WTC11 (cell line): ENCODE measurements at places on chromosomes 6 and 20.

DNA sequence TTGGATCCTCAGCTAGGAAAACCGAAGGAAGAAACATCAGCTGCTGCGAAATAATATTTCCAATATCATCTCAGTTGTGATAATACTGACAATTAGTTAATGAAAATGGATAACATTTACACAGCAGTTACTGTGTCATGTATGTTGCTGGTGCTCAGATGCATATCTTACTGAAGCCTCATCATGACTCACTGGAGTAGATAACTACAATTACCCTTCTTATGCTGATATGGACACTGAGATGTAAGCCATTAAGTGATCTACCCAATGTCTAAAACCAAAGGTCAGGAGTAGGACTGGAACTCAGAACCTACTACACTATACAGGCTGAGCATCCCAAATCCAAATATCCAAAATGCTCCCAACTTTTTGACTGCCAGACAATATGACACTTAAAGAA is 54.7 kb upstream of the LYRM2 start:
- H3K27me3 ChIP-seq, result no peaks in the 10 kb centered on the region
- peaks cover 61% of the 10 kb centered on the region for H3K4me1 ChIP-seq
- H3K27ac ChIP-seq, result peak overlapping the region; percentile 91
- peaks cover 84% of the 10 kb centered on the region for H3K36me3 ChIP-seq
- DNase-seq, result no peak
- no peak overlapping the region for H3K4me3 ChIP-seq

DNA sequence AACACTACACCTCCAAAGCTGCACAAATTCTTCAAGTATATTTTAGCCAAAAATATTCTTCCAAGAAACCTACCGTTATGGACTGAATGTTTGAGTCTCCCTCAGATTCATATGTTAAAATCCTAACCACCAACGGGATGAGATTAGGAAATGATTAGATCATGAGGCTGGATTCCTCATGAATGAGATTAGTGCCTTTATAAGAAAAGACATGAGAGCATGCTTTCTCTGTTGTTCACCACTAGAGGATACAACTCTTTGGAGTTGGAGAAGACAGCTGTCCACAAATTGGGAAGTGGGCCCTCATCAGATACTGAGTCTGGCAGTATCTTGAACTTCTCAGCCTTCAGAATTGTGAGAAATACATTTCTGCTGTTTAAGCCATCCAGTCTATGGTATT is 7.1 kb upstream of the SLC17A4 start:
- H3K4me3 ChIP-seq, result no peak overlapping the region
- H3K27ac ChIP-seq, result no peak overlapping the region
- H3K4me1 ChIP-seq, result no peaks in the 10 kb centered on the region
- H3K36me3 ChIP-seq, result no peaks in the 10 kb centered on the region
- H3K27me3 ChIP-seq, result no peaks in the 10 kb centered on the region
- no peak for DNase-seq

DNA sequence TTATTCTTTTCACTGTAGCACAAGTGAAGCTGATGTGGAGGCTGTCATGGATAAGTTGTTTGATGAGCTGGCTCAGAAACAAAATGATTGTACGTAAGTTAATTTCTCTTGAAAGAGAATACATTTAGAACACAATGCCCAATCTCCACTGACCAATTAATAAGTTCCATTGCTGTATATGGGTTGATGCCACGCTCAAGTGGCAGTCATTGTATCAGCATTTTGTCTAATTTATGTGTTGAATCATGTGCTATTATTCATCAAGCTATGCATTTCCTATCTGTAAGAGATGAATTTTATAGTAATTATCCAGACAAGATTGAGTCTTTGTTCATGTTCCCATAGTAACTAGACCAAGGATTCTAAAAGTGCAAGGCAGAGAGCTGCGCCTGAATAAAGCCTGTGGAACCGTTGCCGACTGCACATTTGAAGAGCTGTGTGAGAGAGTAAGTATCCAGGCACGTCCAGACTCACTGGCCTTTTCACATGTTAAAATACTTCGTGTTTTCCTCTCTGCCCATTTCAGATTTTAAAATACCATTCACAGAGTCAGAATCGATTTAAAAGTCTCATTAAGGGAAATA is 83.8 kb upstream of the FOXO3 start:
- H3K36me3 ChIP-seq, result no peaks in the 10 kb centered on the region
- H3K4me3 ChIP-seq, result no peak overlapping the region
- DNase-seq, result no peak
- no peak overlapping the region for H3K27ac ChIP-seq
- H3K4me1 ChIP-seq, result 0 out of 2 replicates have a peak, but pooled peaks cover 4% of the 10 kb centered on the region

DNA sequence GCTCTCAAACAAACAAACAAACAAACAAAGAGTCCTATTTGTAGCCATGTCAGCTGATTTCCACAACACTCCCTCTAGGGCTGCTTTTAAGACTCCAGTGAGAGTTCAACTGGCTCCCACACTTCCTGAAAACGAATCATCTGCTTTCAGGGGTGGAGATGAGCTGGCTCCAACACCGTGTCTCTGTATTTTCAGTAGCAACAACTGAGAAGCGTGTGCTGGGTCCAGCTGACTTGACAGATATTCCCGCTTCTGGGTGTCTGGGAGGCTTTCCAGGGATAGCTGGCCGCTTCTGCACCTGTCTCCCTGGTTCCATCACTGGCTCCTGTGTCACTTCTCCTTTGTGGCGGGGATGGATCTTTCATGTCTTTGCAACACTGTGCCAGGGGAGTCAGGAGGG is 272.5 kb upstream of the SOX4 start:
- no peak overlapping the region for H3K4me3 ChIP-seq
- H3K4me1 ChIP-seq, result no peaks in the 10 kb centered on the region
- peaks cover 16% of the 10 kb centered on the region for H3K36me3 ChIP-seq
- no peak overlapping the region for H3K27ac ChIP-seq

DNA sequence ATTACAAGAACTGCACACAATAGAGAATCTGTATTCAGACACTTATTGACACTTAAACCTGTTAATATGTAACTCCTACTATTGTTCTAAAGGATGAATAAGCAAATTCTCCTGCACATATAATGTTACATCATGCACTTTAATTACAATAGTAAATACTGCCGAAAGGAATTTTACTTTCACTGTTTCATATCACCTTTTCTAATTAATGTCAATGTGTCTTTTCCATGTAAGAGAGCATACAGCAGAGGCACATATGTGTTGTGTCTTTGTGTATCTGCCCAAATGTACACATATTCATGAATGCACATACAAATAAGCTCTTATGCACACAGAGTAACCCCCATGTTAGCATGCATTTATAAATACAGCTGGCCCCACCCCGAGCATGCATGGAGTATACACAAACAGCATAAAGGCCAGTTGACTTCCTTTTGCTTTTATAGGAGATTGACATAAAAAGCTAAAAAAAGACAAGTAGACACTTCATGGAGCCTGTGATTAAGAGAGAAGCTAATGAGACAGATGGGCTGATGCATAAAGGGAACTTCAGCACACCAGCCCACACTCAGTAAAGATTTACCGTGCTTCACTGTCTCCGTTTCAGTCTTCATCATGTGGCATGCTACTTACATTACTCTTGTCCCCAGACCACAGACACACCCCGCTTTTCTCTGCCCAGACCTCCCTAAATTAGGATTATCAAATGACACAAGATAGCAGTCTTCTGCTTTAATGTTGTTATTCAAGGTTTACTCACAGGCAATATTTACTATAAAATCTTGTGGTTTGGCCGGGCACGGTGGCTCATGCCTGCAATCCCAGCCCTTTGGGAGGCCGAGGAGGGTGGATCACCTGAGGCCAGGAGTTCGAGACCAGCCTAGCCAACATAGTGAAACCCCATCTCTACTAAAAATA is 184.6 kb downstream of the ATXN1 start:
- H3K27me3 ChIP-seq, result no peaks in the 10 kb centered on the region
- H3K27ac ChIP-seq, result no peak overlapping the region
- H3K4me1 ChIP-seq, result no peaks in the 10 kb centered on the region
- H3K4me3 ChIP-seq, result no peak overlapping the region
- H3K36me3 ChIP-seq, result no peaks in the 10 kb centered on the region

GRCh38 chr20:34546751-34547181 is 11.8 kb upstream of the MAP1LC3A start:
- no peak overlapping the region for H3K27ac ChIP-seq
- no peak for DNase-seq
- no peaks in the 10 kb centered on the region for H3K36me3 ChIP-seq
- peaks cover 20% of the 10 kb centered on the region for H3K4me1 ChIP-seq
- H3K27me3 ChIP-seq, result 0 out of 2 replicates have a peak, but pooled peaks cover 3% of the 10 kb centered on the region
- H3K4me3 ChIP-seq, result no peak overlapping the region

DNA sequence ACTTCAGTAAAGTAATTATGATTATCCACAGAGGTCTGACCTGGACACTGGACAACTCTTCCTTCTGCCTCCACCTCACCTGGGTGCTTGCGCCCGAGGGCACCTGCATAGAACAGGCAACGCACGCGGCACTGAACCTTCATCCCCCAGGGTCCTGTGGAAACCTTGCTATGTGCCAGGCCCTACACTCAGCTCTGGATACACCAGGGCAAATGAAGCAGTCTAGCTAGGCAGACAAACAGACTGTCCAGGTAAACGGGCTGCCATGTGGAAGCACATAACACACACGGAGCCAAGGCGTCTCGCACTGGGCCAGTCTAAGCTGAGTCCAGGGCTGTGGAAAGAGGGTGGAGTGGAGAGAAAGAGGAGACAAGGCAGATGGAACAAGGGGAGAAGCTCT is 109.3 kb upstream of the AFDN start:
- DNase-seq, result no peak
- no peak overlapping the region for H3K4me3 ChIP-seq
- no peaks in the 10 kb centered on the region for H3K27me3 ChIP-seq
- peaks cover 18% of the 10 kb centered on the region for H3K4me1 ChIP-seq
- no peak overlapping the region for H3K27ac ChIP-seq

DNA sequence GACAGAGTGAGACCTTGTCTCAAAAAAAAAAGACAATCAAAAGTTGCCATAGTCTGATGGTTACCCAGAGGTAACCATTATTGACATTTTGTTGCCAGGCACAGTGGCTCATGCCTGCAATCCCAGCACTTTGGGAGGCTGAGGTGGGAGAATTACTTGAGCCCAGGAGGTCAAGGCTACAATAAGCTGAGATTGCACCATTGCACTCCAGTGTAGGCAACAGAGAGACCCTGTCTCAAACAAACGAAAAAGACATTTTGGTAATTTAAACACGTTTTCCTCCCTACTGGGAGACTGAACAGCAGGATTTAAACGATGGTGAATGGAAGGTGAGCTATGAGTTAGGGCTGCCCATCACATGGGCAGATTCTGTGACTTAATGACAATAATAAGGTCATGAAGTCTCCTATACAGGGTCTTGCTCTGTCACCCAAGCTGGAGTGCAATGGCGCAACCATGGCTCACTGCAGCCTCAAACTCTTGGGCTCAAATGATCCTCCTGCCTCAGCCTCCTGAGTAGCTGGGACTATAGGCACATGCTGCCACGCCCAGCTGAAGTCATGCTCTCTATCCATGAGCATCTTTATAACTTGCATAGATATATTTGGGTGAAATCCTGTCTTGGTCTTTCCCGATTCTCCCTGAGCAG is 4.2 kb upstream of the ASXL1 start:
- peaks cover 6% of the 10 kb centered on the region for H3K4me1 ChIP-seq
- no peak for DNase-seq
- no peak overlapping the region for H3K4me3 ChIP-seq
- H3K27ac ChIP-seq, result no peak overlapping the region

GRCh38 chr6:96211341-96211740 is 195.6 kb downstream of the FUT9 start:
- no peak for DNase-seq
- H3K36me3 ChIP-seq, result no peaks in the 10 kb centered on the region
- peaks cover 38% of the 10 kb centered on the region for H3K4me1 ChIP-seq
- H3K27ac ChIP-seq, result no peak overlapping the region
- H3K4me3 ChIP-seq, result no peak overlapping the region

DNA sequence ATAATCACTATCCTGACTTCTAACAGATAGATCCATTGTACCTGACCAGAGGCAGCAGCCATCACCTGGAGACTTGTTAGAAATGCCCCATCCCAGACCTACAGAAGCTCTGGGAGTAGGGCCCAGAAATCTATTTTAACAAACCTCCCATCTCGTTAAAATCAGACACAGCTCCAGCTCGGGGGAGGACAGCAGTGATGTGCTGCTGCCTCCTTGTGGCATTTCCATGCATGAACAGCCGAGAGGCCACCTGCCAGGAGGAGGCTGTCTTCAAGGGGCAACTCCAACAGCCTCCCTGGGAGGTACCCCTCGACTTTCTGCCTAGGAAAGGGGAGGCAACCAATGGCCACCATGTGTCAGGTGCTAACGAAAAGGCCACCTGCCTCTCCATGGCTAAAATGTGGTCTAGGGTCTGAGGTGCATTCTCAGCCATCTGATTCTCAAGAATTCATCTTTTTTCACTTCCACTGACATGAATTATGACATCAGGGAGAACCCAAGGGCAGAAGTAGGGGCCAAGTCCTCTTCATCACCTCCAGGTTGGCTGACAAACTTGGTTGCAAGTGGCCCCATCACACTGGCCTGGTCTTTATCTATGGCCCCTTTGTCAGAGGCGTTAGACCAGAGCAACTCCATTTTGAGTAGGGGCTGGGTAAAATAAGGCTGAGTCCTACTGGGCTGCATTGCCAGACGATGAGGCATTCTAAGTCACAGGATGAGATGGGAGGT is 12.2 kb upstream of the KCNK15 start:
- H3K36me3 ChIP-seq, result no peaks in the 10 kb centered on the region; the same call in 1 of the 2 replicates
- H3K4me1 ChIP-seq, result peaks cover 42% of the 10 kb centered on the region
- DNase-seq, result peak; percentile 84
- no peak overlapping the region for H3K4me3 ChIP-seq
- no peak overlapping the region for H3K27ac ChIP-seq
- H3K27me3 ChIP-seq, result no peaks in the 10 kb centered on the region; the same call in 1 of the 2 replicates

- no peak for DNase-seq
- peaks cover 20% of the 10 kb centered on the region for H3K27me3 ChIP-seq
- peak overlapping the region; percentile 76 for H3K4me3 ChIP-seq
Measured at GRCh38 chr20:834151-834746, 734 bp downstream of the FAM110A start.
